ENCODE measurements at places on chromosomes 5 and 9. TPM values are rescaled to one million over a fixed set of nuclear protein-coding genes. Genes with fewer than 3 reads are reported as not detected.

The EQTN gene
- not detected for total RNA-seq

GRCh38 chr5:154134499-154134898 lies 56.0 kb upstream of the GALNT10 start:
- H3K27me3 ChIP-seq = peaks cover 1% of the 10 kb centered on the region
- no peak overlapping the region for H3K4me3 ChIP-seq
- H3K27ac ChIP-seq = no peak overlapping the region

The RNF130 gene
- 10.1 TPM for total RNA-seq

The SERF1A gene
- total RNA-seq = 11.1 TPM

DNA sequence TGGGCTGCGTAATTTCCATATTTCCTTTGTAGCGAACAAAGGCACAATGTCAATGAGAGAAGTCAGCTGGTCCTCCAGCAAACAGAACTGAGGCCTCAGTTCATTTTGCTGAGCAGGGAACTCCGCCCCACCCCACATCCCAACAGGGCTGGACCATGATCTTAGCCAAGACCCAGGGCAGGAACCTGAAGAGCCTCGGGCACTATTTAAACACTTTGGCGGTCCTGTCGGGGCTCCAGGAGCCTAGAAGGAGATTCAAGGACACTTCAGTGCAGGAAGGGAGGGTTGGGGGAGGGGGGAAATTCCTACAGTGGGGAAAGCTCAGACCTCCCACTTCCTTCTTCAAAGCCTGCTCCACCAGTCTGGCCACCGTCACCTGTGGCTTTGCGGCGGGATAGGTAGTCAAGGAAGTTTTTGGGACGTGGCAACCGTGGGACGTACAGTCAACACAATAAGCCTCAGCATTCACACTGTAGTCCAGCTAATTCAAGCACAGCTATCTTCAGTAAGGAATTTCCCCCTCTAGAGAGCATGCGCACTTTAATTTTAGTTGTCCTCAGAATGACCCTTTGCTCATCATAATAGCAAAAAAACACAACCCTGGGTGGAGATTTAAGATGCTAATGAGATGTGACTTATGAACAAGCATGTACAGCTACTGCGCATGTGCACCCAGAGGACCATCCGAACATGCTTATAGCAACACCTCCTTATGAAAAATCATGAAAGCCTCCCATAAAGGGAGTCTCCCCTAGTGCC lies 30.9 kb downstream of the S1PR3 start:
- no peak for DNase-seq
- no peaks in the 10 kb centered on the region for H3K36me3 ChIP-seq
- no peaks in the 10 kb centered on the region for H3K4me1 ChIP-seq
- peaks cover 5% of the 10 kb centered on the region for H3K27me3 ChIP-seq
- no peak overlapping the region for H3K27ac ChIP-seq

The LRRC19 gene
- total RNA-seq = not detected

DNA sequence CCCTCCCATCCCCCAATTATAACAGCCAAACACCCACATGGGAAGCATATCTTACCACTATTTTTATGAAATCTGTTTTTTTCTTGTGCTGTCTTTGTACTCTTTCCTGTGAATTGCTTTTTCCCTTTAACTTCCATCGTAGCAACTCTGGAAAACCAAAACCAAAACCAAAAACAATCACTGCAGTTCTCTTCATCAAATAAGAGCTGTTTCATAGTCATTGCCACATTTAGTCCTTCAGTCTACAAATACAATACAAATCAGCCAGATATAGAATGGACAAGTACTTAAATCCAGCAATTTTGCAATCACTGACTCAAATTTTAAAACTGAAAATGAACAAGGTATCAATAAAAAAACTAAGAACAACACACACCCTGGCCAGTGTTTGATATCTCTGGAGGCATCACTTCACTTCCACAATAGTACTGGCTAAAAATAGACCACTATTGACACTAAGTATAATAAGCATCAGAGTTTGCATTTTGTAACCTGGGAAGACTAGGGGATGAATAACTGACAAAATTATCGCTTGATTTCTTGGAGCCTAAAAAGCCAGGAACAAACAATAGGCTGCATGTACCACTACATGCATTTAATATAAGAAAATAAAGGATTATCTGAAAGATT lies 5.4 kb downstream of the PUM3 start:
- no peak overlapping the region for H3K4me3 ChIP-seq
- peaks cover 34% of the 10 kb centered on the region for H3K4me1 ChIP-seq
- H3K27ac ChIP-seq = peak overlapping the region; percentile 20
- no peak for DNase-seq
- H3K36me3 ChIP-seq = peaks cover 33% of the 10 kb centered on the region
- H3K27me3 ChIP-seq = no peaks in the 10 kb centered on the region

The RNF183 gene
- total RNA-seq = 0.36 TPM

DNA sequence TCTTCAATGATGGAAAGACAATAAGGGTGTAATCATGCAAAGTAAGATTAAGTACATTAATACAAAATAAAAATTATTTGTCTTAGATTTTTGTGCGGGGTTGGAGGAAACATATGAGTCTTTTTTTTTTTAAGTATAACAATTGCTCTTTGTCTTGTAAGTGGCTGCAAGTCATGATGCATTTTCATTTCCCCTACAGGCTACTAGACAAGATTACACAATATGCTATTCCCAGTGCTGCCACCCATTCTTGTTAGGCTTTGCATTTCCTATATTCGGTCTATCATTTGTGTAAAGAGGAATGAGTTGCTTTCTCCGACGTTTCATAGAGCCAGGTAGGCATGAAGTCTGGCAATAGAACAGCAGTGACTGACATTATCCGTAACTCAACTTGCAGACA lies 294.2 kb upstream of the CYLC2 start:
- no peak for DNase-seq
- no peaks in the 10 kb centered on the region for H3K36me3 ChIP-seq
- no peaks in the 10 kb centered on the region for H3K27me3 ChIP-seq
- H3K27ac ChIP-seq = no peak overlapping the region
- H3K4me1 ChIP-seq = no peaks in the 10 kb centered on the region

DNA sequence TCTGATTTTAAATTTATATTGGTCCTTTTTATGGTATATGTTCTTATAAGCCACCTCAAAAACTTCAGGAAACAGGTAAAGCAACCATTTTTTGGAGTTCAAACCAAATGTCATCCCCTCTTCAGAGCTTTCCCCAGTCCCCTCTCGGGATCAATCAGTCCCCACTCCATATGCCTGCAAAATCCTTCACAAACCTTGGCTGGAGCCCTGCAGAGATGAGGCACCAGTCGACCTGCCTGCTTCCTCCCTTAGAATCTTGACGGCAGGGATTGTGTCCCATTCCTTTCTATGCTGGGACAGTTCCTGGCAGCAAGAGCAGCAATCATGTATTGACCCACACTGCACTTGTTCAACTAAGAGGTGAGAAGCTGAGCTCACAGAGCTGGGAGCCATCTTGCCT lies 22.6 kb downstream of the B4GALT1 start:
- no peaks in the 10 kb centered on the region for H3K27me3 ChIP-seq
- peaks cover 18% of the 10 kb centered on the region for H3K36me3 ChIP-seq
- peak overlapping the region; percentile 40 for H3K27ac ChIP-seq
- DNase-seq = peak; percentile 3
- peaks cover 88% of the 10 kb centered on the region for H3K4me1 ChIP-seq
